ENCODE measurements at places on chromosomes 2 and 18.

DNA sequence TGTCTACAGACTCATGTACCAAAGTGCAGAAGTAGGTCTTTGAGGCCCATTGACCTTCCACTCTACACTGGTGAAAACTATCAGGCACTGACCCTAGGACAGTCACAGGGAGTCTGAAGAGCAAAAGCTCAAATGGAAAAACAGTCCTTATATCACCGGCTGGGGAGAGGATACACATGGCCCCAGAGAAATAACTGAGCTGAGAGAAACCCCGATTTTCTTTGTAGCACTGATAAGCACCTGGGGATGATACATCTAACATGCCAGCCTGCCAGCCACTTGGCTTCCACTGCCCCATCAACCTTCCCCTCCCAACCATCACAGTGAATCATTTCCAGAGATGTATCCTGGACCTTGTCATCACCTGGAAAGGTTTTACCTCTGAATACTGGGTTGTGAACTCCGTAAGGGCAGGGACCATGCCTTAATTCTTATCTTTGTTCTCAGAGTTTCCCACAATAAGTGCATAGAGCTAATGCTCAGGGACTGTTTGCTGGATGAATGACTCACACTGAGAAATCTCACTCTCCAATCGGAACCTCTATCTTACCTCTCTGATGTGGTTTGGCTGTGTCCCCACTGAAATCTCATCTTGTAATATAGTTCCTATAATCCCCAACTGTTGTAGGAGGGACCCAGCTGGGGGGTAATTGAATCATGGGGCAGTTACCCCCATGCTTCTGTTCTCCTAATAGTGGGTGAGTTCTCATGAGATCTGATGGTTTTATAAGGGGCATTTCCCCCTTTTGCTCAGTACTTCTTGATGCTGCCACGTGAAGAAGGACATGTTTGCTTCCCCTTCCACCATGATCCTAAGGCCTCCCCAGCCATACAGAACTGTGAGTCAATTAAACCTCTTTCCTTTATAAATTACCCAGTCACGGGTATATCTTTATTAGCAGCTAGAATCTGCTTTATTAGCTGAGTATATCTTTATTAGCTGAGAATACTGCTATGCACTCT, 37.1 kb downstream of the EVA1A start:
- no peak for DNase-seq

DNA sequence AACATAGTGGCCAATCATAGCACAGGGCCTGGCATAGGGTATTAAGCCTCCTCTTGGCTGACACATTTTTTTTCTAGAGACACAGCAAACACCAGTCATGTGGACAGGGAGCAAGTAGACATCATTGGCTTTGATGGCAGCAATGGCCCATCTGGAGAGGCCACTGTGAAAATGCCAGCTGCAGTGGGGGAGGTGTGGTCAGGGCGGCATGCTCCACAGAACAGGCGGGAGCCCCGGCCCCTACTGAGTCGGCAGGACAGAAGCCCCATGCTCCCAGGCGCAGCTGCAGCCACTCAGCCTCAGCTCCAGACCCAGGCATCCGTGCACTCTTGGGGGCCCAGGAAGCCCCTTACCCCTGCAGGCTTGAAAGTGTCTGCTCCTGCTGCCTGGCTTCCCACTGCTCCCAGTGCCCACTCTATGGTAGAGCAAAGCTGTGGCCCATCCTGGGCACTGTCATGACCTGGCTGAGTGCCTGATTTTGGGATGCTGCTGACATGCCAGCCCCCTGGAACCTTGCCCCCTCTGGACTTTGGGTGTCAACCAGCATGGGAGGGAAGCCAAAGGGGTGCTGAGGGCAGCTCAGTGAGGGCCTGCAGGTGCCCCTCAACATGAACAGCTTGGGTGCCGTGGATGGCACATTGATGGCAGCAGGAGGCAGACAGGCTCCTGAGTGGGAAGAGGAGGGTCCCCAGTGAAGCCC, 23.3 kb upstream of the UBE2F start:
- no peak for DNase-seq

GRCh38 chr18:58152216-58152615, 108.2 kb downstream of the NEDD4L start:
- no peak for DNase-seq

DNA sequence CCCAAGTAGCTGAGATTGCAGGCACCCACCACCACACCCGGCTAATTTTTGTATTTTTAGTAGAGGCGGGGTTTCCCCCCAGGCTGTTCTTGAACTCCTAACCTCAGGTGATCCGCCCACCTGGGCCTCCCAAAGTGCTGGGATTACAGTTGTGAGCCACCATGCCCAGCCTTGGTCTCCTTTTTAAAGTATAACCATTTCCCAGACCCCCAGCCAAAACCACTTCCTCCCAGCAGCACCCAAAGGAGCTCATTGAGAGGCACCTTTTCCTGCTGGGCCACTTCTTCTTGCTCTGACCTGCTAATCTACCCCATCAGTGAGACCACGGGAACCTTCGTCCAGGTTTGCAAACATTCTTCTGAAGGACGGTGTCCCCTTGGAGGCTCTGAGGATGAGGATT, 69.9 kb downstream of the INPP5D start:
- no peak for DNase-seq

DNA sequence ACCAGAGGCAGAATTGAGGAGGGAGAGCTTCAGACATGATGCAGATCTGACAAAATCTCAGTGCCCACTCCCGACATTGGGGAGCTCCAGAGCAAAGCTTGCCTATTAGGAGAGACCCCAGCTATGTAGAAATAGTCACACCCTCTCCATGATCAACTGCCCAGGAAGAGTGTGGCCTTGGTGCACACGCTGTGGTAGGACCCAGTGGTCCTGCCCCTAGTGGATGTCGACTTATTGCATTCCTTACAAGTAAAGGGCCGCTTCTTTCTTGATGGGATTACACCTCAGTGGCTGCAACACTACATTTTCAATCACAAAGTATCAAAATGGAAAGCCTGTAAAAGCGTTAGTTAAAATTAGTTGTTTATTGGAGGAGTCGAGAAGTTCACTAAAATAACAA, 64.2 kb downstream of the VRK2 start:
- no peak for DNase-seq

- no peak for DNase-seq
These were observed 36.1 kb downstream of the ADCY3 start for GRCh38 chr2:24883946-24884345.

GRCh38 chr2:216679658-216680024, 15.7 kb downstream of the IGFBP5 start:
- DNase-seq, result no peak

- no peak for DNase-seq
These were observed 61.4 kb downstream of the TWIST2 start for GRCh38 chr2:238908960-238909951.

- peak; percentile 66 for DNase-seq
These were observed 484.2 kb upstream of the NRP2 start for GRCh38 chr2:205198140-205198525.
